ENCODE measurements at places on chromosomes 16 and 17.
A peak's percentile ranks its signal among the peaks of the same experiment; 100 is the strongest.

GRCh38 chr17:4143563-4144421 is 795 bp downstream of the CYB5D2 start:
- DNase-seq = peak; percentile 87

- DNase-seq = no peak
Observed at GRCh38 chr17:79078476-79079190, 4.0 kb downstream of the ENGASE start.

DNA sequence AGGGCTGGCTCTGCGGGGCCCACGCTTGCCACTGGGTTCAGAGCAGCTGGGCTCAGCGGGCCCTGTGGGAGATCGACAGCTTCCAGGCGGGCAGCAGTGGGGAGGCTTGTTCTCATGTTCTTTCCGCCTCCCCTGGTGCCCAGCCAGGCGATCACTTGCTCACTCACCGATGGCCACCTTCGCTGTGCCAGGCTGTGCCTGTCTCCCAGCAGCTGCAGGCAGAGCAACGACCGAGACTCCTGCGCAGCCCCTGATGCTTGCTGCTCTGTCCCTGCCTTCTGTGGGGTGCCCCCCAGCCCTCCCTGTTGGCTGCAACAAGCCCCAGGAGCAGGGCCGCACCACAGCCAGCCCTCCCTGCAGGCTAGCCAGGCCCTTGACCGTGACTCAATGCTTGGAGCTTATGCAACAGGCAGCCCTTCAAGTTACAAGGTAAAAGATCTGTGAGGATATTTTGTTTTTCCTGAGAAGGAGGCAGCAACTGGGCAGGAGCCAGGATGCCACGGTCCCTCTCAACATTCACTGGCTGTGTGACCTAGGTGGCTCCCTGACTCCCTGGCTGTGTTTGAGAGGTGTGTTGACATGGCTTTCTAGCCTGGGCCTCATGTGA is 9.6 kb upstream of the SPNS2 start:
- no peak for DNase-seq

GRCh38 chr16:88723507-88723887 is 17.2 kb downstream of the CTU2 start:
- no peak for DNase-seq

DNA sequence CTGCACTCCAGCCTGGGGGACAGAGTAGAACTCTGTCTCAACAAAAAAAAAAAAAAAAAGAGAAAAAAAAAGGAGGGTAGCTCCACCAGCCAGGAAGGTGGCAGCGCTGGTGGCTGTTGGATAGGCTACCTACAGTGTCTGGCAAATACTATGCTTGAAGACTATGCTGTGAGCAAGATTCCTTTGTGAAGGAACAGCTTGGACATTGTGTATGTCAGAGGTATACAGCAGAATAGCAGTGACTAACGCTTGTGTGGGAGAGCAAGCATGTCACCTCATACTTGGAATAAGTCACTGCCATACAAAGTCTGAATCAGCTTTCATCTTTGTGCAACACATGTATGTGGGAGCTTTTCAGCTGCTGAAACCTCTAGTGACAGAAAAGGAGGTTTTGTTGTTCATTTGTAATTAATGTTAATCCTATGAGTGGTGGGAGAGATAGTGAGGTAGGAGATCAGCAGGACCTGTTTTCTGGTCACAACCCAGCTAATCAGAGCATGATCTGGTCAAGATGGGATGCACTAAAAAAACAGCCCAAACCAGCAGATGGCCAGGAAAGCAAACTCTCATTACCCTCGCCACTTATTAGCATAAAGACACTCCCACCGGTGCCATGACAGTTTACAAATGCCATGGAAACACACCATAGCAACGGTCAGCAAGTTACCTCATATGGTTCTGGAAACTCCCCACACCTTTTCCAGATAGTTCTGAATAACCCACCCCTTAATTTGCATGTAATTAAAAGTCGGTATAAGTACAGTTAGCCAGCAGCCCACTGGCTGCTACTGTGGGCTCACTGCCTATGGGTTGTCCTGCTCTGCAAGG is 6.8 kb upstream of the ITGAD start:
- no peak for DNase-seq

GRCh38 chr16:57993438-57993837 is 7.0 kb downstream of the ZNF319 start:
- DNase-seq = no peak

- DNase-seq = no peak
Observed at GRCh38 chr17:17081304-17081940, 39.2 kb downstream of the MPRIP start.

Data from CD8-positive, alpha-beta T cell (primary cell).